Aorta (tissue), 5 donors: ENCODE measurements at places on chromosomes 2 and 18.

GRCh38 chr2:31227711-31228125 lies 6.2 kb upstream of the EHD3 start:
- DNase-seq: no peak

DNA sequence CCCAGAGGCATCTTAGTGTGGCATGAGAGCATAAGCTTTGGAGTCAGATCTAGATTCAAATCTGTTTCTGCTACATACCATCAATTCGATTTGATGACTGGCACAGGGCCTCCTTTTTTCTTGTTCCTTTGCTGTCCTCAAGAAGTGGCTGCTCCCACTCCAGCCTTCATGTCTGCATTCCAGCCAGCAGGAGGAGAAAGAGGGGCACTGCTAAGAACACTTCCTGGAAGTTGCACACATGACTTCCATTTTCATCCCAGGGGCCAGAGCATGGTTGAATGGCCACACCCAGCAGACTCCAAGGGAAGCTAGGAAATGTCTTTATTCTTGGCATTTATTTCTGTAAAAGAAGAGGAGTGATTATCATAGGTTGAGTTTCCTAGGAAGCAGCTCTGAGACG lies 50.4 kb downstream of the EML6 start:
- DNase-seq: no peak

DNA sequence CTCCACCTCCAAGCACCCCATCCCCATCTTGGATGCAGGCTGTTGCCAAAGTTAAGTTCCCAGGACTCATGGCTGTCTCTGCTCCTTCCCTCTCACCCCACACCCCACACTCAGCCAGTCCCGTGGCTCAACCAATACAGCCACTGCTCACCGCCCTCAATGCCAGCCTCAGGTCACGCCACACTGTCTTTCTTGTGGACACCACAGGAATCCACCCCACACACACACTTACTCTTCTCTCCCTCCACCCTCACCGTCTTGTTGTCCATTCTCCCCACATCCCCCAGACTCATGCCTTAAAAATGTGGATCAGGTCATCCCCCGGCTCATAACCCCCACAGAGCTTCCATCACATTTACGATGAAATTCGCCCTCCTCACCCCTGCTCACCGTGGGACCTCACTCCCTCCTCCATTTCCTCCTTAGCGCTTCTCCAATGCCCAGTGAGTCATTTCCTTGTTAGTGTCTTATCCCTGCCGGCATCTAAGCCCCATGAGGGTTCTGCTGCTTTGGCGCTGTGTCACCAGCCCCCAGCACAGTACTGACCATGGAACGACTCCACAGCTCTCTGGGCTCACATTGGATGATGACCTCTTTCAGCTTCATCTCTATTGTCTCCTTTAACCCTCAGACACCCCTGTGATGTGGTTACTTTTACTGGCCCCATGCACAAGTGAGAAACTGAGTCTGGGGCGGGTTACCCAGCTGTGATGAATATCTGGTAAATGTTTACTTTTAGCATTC lies 13.8 kb downstream of the MLPH start:
- DNase-seq: peak; percentile 42

DNA sequence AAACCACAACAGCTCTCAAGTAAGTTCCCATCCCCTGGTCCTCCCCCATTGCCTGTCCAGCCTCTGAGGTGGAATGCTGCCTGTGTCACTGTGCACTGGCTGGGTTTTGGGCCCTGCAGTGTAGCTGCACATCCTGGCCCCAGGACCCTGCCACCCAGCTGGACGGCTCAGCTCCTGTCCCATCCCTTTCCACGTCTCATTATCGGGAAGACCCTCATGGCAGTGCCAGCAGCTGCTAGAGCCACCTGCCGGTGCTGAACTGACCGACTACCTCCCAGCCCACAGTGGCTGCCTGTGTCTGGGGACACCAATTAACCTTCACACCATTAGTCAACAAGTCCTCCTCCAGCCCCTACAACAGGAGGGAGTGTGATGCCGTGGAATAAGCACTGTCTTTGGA lies 31.9 kb downstream of the ADCY3 start:
- DNase-seq: no peak

GRCh38 chr18:6382963-6383362 lies 31.7 kb downstream of the L3MBTL4 start:
- no peak for DNase-seq

DNA sequence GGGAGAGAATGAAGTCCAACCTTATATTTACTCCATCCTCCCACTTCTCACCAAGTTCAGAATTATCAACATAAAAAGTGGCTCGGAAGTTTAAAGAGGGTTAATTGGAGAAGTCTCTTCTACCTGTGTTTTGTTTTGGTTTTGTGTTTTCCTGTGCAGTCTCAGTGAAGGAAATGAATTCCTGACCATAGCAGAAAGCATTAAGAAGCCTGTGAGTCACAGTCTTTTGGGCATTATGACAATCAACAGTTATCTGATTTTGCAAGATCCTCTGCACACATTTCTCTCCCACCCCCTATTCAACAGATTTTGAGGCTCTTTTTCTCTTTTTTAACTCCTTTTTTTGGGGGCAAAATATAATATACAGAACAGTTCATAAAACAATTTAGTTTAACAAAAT lies 8.6 kb upstream of the RPL37A start:
- DNase-seq: no peak

DNA sequence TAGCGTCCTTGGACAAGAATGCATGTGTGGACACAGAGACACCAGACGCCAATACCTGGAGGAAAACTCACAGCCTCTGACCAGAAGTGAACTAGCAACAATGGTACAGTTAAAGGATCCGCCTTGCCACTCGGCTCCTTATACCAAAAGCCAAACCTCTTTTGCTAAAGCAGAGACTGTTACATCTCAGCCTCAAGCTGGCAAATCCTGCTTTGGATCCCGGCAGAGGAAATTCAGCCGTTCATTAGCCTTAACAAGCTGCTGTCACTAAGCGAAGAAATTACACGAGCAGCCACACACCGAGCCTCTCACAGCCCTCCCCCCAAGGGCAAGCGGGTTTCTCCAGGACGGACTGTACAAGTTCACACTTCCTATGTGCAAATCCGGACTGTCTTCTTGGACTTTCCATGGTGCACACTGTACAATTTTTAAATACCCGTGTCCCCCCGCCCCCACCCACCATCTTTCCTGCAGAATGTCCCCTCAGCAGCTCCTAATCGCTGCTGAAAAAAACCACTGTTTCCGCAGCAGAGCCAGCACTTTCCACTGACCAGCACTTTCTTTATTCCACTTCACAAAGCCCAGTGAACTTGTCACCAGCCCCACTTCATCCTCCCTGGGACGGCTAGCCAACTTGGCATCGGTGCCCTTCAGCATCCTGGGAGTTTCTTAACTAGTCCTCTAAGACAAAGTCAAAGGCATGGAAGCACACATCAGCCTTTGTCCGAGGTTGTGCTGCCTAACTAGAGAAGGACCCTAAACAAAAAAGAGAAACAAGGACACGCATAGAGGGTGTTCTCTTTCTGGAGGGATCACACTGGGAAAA lies 1.5 kb downstream of the KLF7 start:
- peak; percentile 76 for DNase-seq

GRCh38 chr2:230955163-230955737 lies 30.2 kb upstream of the GPR55 start:
- no peak for DNase-seq

DNA sequence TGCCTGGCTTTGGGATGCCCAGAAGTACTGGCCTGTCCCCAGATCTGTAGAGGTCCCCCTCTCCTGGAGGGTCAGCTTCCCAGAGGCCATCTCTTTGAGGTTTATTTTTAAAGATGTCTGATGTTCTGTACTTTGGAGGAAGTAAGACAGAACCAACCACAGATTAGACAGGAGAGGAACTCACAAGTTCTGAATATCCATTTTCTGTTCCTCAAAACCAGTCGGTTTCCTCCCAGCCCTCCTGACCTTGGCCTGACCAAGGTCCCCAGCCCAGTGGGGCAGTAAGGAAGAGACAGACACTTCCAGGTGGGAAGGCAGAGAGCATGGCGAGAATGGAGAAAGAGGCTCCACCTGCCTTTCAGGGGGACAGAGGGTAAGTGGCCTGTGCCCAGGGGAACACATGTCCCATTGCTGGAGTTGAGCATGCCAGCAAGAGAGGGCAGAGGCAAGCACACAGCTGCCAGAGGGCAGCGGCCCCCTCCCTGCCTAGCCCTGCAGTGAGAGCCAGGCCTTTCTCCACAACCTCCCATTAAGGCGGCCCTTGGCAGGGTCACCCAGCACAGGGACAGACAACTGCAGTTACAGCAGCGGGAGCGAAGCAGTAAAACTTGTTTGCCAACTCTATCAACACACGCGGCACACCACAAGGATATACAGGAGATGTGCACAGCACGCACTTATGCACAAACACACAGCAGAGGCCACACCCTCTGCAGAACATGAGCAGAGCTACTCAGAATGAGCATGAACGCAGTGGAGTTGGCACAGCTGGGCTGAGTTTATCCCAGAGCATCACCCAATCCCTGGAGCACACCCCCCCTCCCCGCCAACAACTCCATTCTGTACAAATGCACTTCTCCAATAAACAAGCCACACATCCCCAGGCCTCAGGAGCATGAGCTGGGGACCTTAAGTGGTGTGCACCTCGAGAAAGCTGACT lies 18.5 kb upstream of the SEMA4C start:
- no peak for DNase-seq

GRCh38 chr2:218925434-218925833 lies 34.0 kb upstream of the CDK5R2 start:
- DNase-seq: no peak

- DNase-seq: no peak
Measured at GRCh38 chr18:78996741-78997490, 17.3 kb downstream of the SALL3 start.

GRCh38 chr2:154433010-154433409 lies 265.5 kb upstream of the KCNJ3 start:
- DNase-seq: no peak

- no peak for DNase-seq
Measured at GRCh38 chr18:47750889-47751423, 179.5 kb downstream of the SMAD2 start.

- peak; percentile 47 for DNase-seq
Measured at GRCh38 chr2:10329880-10330699, 27.4 kb downstream of the HPCAL1 start.

GRCh38 chr2:55158111-55158814 lies 73.8 kb downstream of the CLHC1 start:
- DNase-seq: no peak

- DNase-seq: no peak
Measured at GRCh38 chr2:122705746-122706145, 950.3 kb downstream of the TSN start.

- DNase-seq: no peak
Measured at GRCh38 chr2:176092270-176093144, at the start of gene HOXD13. Gene HOXD13 (plus strand): TSS chr2:176092721. CDS start chr2:176092891, 170 bp downstream.

DNA sequence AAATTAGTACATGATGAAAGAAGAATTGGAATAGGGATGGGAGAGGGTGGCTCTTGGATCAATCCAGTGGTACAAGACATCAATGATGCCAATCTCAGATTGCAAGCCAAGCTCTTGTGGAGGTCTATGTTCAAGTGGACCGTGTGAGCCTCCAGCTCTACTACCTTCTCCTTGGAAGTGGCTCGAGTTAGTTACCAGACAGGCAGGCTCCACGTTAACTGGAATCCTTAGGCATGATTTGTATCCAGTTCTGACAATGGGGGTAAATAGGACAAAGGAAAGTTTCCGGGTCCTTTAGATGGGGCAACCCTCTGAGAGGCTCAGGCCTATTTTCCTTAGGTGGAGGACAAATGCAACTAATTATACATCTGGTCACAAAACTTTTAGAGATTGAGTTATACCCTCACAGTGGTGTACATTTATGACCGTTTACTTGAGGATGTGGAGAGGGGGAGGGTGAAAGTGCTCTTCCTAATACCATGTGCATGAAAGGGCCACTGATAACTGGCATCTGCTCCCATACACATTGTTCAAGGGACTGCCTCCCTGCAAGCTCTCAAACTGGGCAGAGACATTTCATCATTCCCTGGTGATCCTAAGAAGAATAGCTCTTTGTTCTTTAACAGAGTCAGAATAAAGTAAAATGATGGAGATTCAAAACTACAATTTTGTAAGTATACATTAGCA lies 180.2 kb downstream of the SOCS6 start:
- no peak for DNase-seq

DNA sequence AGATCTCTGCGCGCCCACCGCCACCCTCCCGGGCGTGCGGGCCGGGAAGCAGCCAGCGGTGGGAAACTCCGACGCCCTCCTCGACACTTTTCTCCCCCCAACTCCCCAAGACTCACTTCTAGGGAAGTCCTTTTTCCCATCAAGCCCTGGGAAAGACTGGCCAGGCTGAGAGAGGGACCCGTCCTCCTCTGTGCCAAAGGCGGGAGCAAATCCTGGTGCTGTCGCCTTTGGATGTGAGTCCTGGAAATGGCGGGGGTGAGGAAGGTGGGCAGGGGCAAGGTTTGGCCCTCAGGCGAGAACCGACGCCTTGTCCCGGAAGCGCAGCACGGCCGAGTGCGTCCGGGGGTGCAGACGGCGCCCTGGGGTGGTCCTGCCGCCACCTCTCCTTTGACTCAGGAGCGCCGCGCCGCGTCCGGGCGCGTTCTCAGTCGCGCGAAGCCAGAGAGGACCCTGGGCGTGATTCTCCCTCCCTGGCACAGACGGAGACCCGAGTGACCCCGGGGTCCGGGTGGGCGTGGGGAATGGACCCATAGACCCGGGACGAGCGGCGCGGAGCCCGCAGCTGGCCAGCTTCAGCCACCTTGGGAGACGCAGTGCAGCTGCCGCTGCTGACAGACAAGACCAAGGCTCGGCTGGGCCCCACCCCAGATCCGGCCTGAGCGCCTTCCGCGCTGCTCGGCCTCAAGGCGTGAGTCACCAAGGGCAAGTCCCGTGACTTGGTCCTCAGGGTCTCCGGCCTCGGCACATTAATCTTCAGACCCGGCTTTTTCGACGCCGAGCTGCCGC lies 3.5 kb upstream of the LBX2 start:
- peak; percentile 91 for DNase-seq

GRCh38 chr2:68000170-68000825 lies 62.5 kb downstream of the C1D start:
- no peak for DNase-seq

DNA sequence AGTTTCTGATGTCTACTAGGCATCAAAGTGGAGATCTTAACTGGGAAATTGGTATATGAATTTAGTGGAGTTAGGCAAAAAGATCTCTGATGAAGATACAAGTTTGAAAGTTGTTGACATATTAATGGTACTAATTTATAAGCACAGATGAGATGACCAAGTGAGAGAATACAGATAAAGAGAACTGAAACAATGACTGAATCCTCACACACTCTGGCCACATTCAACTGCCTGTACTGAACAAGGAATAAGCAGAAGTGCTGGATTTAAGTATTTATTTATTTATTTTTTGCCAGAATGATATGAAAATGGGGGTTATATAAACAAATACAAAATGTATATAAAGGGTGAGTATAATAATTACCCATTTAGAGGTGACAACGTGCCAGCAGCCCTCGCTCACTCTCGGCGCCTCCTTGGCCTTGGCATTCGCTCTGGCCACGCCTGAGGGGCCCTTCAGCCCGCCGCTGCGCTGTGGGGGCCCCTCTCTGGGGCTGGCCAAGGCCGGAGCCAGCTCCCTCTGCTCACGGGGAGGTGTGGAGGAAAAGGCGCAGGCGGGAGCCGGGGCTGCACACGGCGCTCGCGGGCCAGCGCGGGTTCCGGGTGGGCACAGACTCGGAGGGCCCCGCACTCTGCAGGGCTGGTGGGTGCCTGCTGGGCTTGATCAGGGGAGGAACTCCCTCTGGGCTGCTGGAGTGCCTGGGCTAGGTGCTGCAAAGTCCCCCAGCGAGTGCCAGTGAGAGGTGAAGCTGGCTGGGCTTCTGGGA lies 1363.9 kb upstream of the CRIM1 start:
- DNase-seq: no peak

- peak; percentile 50 for DNase-seq
Measured at GRCh38 chr2:239950144-239951128, 74.7 kb downstream of the NDUFA10 start.

GRCh38 chr2:193907561-193907960 lies 1712.8 kb upstream of the TMEFF2 start:
- no peak for DNase-seq

- no peak for DNase-seq
Measured at GRCh38 chr2:26934335-26934724, 36.1 kb upstream of the MAPRE3 start.
